ENCODE measurements at places on chromosomes 4 and X. TPM values are rescaled to one million over a fixed set of nuclear protein-coding genes. Genes with fewer than 3 reads are reported as not detected.

FABP2 gene
- total RNA-seq: not detected

DNA sequence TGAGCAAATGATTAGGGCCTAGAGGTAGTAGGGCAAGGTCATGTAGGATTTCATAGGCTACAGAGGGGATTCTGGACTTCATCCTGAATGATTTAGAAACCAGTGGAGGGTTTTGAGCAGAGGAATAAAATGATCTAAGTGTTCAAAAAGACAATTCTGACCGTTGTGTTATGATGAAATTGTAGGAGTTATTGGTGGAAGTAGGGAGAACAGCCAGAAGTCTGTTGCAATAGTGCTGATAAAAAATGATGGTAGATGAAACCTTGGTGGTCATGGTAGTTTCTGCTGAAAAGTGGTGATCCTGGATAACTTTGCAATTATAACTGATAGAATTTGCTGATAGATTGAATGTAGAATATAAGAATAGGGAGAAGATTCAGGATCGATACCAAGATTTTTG lies 60.2 kb downstream of the MID1IP1 start:
- no peaks in the 10 kb centered on the region for H3K36me3 ChIP-seq
- no peak for DNase-seq
- no peaks in the 10 kb centered on the region for H3K27me3 ChIP-seq
- no peak overlapping the region for H3K4me3 ChIP-seq
- H3K27ac ChIP-seq: no peak overlapping the region

GRCh38 chr4:134906404-134907023 lies 704.9 kb upstream of the PABPC4L start:
- H3K36me3 ChIP-seq: no peaks in the 10 kb centered on the region
- no peaks in the 10 kb centered on the region for H3K27me3 ChIP-seq
- H3K4me3 ChIP-seq: no peak overlapping the region

SRPX gene
- total RNA-seq: 0.18 TPM

DNA sequence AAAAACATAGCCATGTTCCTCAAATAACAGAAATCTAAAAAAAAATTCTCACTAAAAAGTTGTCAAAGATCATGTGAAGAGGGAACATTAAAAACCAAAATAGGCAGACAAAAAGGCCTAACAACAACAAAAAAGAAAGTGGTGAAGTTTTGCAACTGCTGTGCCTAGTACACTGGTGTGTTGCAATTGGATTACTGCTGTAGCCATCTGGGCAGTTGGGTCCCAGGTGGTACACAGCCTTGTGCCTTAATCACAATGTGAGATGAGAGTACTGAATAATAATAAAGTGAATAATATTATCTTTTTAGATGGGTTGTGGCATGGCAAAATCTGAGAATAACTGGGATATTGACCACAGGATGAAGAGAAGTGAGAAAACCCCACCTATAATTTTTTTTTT lies 12.0 kb downstream of the C4orf54 start:
- H3K4me1 ChIP-seq: no peaks in the 10 kb centered on the region
- no peaks in the 10 kb centered on the region for H3K36me3 ChIP-seq
- no peaks in the 10 kb centered on the region for H3K27me3 ChIP-seq
- no peak overlapping the region for H3K4me3 ChIP-seq

CYLC1 gene
- not detected for total RNA-seq

HSFX2 gene
- not detected for total RNA-seq

- H3K27me3 ChIP-seq: no peaks in the 10 kb centered on the region
- H3K27ac ChIP-seq: no peak overlapping the region
- no peaks in the 10 kb centered on the region for H3K36me3 ChIP-seq
- no peaks in the 10 kb centered on the region for H3K4me1 ChIP-seq
- DNase-seq: no peak
- no peak overlapping the region for H3K4me3 ChIP-seq
These were observed 168.1 kb downstream of the BMPR1B start for GRCh38 chr4:94925764-94926347.

DNA sequence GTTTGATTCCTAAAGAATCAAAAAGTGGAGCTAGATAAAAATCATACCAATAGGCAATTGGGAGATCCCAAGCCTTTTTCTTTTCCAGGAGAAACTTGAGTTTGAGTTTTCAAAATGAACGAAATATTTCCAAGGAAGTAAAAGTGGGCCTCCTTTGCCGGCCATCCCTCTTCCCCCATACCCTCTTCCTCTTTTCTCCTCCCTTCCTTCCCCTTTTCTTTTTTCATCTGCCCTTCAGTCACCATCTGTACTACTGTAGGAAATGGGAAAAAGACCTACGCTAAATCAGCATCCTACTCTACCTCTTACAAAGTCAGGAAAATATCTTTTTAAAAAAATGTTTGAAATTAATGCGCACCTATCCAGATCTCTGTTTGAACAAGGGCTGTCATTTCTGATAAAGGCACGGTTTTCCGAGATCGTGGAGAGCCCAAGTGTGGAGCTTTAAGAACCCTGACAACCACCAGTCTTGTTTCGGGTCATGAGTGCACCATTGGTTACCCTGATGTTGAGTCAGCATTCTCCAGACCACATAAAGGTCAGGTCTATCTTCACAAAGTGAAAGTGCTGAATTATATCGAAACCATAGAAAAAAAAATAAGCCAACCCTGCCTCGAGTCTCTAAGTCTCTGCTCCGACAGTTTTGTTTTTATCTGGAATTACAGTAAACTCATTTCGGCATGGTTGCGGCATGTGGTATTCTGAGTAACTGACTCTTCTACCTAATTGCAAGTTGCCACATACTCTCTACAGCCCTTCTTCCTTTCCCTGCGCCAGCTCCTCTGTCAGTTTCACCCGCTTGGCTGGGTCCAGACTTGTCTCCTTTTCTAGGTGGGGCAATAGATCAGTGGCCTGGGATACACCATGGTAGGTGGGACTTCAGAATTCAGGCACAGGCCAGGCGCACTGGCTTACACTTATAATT lies 140.2 kb upstream of the KLF3 start:
- H3K4me3 ChIP-seq: peak overlapping the region; percentile 35
- peaks cover 14% of the 10 kb centered on the region for H3K4me1 ChIP-seq
- no peaks in the 10 kb centered on the region for H3K36me3 ChIP-seq
- peak; percentile 82 for DNase-seq

MAGEA9B gene
- total RNA-seq: not detected

PABPC5 gene
- not detected for total RNA-seq

DNA sequence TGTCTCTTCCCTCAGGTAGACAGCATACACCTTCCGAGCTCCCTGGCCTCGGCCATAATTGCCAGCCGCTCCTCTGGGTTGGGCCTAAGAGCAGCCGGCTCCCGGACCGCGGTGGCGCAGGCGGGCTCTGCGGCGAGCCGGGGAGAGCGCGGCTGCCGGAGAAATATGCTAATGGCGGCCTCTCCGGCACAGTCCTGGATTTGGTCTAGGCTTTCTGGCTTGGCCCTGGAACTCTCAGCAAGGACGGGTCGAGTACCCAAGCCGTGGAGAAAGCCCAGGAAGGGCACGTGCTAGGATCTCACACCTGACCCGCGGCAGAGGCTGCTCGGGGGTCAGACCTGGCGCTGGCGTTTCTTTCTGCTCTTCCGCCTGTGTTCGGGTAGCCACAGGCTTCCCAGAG lies 18.6 kb upstream of the ZIC3 start:
- H3K4me3 ChIP-seq: no peak overlapping the region
- no peak overlapping the region for H3K27ac ChIP-seq
- DNase-seq: no peak
- no peaks in the 10 kb centered on the region for H3K27me3 ChIP-seq
- H3K36me3 ChIP-seq: no peaks in the 10 kb centered on the region
- H3K4me1 ChIP-seq: no peaks in the 10 kb centered on the region

GRCh38 chr4:49221209-49221608 lies 235.1 kb downstream of the CWH43 start:
- no peak overlapping the region for H3K4me3 ChIP-seq
- H3K4me1 ChIP-seq: no peaks in the 10 kb centered on the region
- DNase-seq: no peak
- H3K27ac ChIP-seq: no peak overlapping the region

GRCh38 chr4:153684182-153684970 lies at the start of gene TLR2:
TLR2 (plus strand) TSS chr4:153684280; CDS start chr4:153702908, 18,628 bp downstream.
- no peaks in the 10 kb centered on the region for H3K36me3 ChIP-seq
- H3K4me3 ChIP-seq: peak within 1 kb of the TSS; percentile 65
- no peak within 1 kb of the TSS for H3K27ac ChIP-seq
- DNase-seq: no peak
- H3K27me3 ChIP-seq: peaks cover 6% of the 10 kb centered on the region

- H3K27me3 ChIP-seq: no peaks in the 10 kb centered on the region
- no peak overlapping the region for H3K4me3 ChIP-seq
- no peak for DNase-seq
These were observed 33.1 kb downstream of the FTHL17 start for GRCh38 chrX:31038575-31039326.

Data from GM12878 (cell line).